ENCODE measurements at places on chromosomes 7 and 10.

DNA sequence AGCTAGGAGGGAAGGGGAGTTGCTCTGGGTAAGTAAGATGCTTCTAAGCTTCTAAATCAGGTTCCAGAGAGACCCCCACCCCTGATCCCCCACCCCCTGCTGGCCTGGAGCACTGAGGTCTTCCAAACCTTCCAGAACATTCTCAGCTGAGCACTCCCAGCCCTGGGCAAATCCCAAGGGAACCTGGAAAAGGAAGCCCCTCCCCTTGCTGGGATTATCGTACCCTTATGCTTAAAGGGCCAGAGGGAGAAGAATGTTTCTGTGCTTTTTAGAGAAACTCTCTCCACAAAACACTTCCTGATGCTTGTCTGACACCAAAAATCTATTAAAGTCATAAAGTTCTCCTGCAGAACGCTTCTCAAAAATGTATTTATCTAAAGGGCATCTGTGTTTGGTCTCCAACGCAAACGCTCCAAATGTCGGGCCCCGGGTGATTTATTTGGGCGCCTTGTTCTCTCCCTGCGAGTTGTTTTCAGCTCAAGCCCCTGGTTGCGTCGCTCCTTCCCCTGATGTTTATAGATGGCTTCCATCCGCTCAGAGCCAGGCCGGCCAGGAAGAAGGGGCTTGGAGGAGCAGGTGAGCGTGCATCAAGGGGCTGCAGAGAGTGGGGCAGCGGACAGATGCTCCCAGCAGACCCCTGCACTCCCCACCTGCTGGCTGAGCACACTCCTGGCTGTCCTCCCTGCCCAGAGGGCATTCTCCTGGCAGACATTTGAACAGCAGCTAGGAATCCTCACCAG is 8.2 kb upstream of the RET start:
- DNase-seq: no peak

DNA sequence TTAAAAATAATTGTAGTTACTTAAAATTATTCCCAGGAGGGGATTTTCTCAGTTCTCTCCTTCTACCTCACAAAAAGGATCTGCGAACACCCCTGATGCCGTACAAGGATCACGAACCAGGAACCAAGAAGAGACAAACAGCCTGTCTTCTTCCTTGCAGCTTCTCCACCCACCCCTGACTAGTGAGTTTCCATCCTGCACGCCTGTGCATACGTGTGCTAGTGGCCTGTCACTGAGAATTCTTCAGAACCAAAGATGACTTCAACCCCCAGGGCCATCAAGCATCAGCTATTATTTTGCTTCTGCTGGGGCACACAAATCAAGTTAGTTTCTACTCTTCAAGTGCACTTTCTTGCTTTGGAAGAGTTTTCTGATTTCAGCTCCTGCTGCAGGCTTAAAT is 175.5 kb upstream of the KLF6 start:
- DNase-seq: no peak

GRCh38 chr10:109974504-109975191 is 33.1 kb upstream of the ADD3 start:
- no peak for DNase-seq

DNA sequence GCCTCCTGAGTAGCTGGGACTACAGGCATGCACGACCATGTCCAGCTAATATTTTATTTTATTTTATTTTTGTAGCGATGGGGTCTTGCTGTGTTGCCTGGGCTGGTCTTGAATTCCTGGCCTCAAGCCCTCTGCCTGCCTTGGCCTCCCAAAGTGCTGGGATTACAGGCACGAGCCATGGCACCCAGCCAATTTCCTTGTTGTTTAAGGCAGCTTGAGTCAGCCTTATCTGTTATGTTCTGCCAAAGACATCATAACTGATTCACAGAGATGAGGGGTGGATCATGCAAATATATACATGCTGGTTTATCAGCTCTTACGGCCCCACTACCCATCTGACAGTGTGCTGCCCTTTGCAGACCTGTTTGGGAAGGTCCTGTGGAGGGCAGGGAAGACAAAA is 826.7 kb downstream of the TYW1 start:
- no peak for DNase-seq

DNA sequence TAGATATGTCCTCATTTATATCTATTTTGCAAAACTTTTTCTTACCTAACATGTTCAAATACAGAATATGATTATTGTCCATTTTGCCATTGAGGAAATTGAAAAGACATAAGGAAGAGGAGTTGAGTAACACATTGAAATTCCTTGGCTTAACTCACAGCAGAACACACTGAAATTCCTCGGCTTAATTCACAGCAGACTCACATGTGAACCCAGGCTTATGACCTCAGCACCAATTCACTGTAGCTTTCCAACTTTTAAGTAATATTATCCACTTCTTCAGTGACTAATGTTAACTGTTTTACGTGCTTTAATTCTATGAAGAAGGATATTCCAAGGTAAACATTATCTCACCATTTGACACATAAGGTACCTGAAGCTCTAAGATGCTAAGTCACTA is 597.5 kb upstream of the PFKP start:
- DNase-seq: no peak

DNA sequence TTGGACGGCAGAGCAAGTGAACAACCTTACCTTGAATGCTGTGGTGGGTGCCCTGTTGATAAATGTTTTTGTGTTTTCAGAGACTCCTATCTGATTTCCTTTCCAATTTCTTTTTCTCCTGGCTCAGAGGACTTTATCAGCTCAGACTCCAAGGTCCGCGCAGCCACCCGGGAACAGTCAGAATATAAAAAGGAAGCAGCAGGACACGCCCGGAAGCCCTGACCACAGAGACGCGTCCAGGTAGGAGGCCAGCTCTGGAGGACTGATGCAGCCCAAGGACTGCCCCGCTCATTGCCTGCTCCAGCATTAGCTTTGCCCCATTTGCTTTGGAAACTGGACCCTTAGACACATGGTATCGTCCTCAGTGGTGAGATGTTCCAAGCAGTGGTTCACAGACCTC is 61.3 kb downstream of the TACC2 start:
- DNase-seq: no peak

DNA sequence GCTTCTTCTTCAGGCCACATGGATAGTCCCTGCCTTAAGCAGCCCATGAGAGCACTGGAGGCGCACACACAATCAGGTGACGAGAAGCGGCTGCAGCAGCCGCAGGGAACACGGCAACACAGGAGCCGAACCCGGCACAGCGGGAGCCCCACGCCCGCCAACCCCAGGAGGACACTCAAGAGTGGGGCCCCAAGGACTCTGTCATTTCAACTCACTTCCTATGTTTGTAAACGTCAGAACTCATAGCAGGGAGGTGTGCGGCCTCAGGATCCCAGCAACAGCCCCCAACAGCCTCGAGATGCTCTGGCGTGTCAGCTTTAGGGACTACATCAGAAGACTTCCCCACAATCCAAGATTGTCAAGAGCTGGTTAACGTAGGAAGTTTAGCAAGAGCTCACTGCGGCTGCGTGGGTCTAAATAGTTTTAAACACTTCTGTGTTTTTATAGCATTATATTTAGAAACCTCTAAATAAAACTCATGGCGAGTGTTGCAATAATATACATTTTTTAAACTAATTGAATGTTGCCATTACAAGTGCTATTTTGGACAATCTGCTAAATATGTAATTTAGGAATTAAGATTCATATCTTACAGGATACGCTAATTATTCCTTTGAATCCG is 123.4 kb downstream of the MAD1L1 start:
- DNase-seq: no peak

DNA sequence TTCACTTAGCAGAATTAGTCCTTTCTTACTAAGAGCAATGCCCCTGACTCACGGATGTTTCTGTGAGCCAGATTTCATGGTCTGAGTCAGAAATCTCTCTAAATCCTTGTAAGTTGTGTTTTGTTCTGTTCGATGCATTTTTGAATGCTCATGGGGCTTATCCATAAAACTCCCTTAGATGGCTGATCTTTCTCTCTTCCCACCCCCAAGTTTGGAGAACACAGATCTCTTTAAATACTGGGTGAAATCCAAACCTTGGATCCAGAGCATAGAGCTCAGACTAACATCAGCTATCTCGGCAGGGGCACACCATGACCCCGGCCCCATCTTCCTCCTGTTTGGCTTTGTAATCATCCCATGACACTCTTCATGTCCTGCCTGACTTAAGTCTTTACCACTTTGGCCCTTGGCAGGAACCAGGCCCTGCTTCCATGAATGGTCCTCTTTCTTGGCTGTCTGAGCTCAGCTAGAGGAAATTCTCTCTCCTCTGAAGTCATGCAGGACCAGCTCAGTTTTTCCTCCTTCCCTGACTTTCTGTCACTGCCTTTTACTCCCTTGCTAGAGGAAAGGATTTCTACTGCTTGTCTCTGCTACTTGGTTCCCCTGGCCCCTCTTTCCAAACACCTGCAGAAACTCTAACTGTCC is 120.4 kb upstream of the RAB11FIP2 start:
- no peak for DNase-seq

DNA sequence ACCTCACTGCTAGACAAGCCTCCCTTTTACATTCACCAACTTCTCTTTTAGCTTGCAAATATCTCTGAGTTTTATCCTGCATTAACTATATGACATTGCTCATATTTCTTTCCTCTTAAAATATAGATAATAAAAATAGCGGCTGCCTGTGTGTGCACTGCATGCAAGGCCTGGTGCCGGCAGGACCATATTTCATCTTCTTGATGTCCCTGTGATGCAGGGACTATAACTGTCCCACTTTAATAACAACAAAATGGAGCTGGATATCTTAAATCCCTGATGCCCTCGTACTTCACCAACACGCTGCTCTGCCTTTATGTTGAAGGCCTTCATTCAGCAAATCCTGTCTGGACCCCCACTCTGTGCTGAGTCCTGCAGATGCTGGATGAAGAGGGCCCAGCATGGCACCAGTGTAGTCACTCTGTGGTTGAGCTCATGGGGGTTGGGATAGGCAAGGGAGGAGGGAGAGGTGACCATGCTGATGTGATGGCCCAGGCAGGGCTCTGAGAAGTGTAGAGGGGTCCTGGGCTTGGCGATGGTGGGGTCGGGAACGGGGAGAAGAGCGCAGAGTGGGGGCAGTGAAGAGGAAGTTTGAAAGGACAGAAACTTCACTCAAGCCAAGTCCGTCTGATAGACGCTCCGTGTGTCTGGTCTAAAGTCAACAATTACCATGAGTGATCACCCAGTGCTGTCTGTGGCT is 40.4 kb downstream of the C10orf90 start:
- DNase-seq: no peak

GRCh38 chr10:112914288-112914952 is 35.6 kb upstream of the TCF7L2 start:
- DNase-seq: no peak

DNA sequence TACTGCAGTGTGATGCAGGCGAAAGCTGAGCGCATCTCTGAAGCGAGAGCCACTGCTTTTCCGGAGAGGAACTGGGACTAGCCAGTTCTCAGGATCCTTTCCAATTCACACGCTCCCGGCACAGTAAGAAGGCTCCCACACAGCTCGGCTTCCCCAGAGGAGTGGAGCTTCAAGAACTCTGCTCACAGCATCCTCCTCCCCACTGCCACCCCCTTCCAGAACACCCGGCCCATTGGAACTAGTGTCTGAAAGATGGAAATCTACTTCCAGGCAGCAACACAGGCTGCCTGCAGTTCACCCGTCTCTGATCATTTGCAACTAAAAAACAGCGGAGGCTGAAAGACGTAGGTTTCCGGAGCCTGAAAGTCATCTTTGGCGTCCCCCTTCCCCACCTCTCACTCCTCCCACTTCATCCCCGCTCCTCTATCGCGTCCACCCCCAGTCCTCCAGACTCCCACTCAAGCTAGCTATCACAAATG is at the start of gene DGKB:
DGKB (minus strand) TSS at position 163 of the 479 bp plus-strand sequence.
- DNase-seq: no peak

- no peak for DNase-seq
Measured at GRCh38 chr7:23093546-23093945, 12.0 kb upstream of the KLHL7 start.

GRCh38 chr7:158160199-158160598 is 427.4 kb downstream of the PTPRN2 start:
- no peak for DNase-seq

DNA sequence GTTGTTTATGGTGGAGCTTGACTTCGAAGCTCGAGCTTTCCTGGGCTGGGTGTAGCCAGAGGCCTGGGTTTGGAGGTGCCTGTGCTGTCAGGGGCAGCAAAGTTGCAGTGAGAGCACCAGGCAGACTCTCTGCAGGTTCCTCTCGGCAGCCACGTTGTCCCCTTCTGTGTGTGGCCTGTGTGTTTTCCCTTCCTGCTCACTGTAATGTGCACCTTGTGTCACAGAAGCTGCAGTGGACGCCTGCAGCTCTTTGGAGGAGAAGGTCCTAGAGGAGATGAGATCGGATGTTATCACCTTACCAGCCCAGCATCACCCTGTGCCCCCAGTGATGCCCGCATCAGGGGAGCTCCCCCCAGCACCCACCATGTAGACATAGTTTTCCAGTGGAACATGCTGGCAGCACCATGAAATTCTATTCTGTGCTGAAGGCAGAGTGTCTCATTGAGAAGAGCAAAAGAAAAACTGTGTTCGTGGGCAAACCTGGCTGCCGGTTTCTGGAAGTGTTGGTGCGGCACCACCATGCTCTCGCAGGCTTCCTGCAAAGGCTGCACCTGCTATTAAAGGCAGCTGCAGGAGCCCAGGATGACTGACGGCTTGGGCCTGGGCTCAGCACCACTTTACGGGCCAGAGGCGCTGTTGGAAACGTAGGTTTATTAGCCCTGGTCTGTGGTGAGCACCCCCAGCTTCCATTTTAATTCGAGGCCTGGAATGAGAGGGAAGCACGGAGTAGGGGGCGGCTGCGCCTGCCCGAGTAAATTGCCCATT is 609.8 kb upstream of the FOXK1 start:
- no peak for DNase-seq

- DNase-seq: no peak
Measured at GRCh38 chr7:140314573-140315480, 83.5 kb downstream of the SLC37A3 start.

GRCh38 chr7:55546814-55547213 is 25.5 kb downstream of the VOPP1 start:
- DNase-seq: no peak

All from cortex of kidney (tissue), 1 donor.